Stimulated activated naive CD4-positive, alpha-beta T cell treated with Interleukin-2 at 50 U/mL for 16 hours (primary cell): ENCODE measurements at places on chromosomes 16 and 17.

DNA sequence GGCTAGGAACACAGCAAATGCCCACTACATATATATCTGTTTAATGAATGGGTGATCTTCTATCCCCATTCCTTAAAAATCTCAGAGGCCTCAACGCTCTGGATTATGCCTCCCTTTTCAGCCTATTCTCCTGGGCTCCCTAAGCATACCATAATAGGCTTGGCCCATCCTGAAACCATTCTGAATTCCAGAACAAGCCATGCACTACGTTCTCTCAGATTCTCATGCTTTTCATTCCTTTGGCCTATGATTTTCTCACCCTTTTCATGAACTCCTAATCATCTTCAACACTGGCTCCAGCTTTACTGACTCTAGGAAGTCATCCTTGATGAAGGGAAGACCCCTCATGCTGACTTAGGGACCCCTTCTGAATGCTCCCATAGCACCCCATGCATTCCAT lies 71.1 kb downstream of the RPGRIP1L start:
- no peak for DNase-seq

GRCh38 chr17:65696739-65697394 lies 135.4 kb upstream of the AXIN2 start:
- no peak for DNase-seq

- no peak for DNase-seq
Measured at GRCh38 chr17:59110973-59111372, 4.3 kb upstream of the TRIM37 start.

- DNase-seq, result no peak
Measured at GRCh38 chr17:49624896-49625295, 49.2 kb downstream of the NXPH3 start.
